Activated CD8-positive, alpha-beta memory T cell treated with anti-CD3 and anti-CD28 coated beads for 1 hour (primary cell): ENCODE measurements at places on chromosomes 1 and 21.

DNA sequence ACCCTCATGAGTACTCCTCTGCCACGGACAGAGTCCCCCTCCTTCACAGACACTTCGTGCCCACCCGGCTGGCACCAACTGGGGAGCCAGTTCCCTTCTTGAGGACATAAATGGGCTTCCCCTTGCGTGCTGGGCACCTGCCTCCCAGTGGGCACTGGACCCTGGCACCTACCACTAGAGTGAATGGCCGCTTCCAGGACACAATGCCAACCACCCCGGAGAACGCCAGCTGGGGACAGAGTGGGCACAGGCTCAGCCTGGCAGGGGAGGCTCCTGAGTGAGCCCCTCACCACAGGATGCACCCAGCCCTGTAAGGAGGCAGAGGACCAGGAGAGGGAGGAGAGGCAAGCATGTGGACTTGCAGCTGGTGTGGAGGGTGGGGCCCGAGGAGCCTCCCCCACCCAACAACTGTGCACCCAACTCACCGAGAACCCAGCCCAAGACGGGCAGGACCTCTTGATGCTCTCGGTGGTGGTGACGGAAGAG lies 1.0 kb downstream of the ENTREP3 start:
- no peak for DNase-seq

DNA sequence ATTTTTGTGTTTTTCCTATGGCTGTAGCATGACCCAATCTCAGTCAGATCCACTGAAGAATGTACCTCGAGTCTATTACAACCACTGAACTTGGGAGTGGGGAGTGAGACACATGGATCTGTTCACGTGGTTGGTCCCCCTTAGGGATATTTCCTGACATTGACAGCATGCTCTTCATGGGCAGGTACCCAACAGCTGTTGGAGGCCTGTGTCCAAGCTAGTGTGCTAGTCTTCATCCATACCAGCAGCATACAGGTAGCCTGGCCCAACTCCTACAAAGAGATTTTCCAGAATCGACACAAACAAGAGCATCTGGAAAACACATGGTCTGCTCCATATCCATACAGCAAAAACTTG lies 34.2 kb upstream of the HSD3B1 start:
- DNase-seq: no peak

DNA sequence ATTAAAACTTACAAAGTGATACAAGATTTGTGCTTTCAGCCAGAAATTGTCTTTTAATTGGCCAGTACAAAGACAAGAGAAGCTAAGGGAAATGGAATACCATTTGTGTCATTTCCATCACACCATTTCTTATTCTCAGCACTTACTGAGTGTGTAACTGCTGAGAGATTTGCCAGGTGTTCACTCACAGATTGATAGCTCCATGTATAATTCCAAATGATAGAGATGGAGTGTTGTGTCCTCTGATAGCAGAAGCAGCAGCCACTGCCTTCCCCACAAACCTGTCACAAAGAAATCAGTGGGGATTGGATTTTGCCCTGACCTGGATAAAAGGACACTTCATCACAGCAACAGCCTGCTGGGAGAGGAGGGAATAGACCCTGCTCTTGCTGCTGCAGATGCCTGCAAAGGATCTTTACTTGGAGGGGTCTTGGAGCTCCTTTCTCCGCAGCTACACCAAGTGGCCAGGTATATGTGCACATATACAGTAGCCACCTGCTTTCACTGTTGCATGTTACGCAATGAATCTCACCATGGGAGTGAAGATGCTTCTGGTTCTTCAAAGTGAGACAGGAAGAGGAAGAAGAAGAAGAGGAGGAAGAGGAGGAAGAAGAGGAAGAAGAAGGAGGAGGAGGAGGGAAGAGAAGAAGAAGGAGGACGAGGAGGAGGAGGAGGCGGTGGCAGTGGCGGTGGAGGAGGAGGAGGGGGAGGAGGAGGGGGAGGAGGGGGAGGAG lies 78.7 kb upstream of the KCNJ15 start:
- DNase-seq: no peak

DNA sequence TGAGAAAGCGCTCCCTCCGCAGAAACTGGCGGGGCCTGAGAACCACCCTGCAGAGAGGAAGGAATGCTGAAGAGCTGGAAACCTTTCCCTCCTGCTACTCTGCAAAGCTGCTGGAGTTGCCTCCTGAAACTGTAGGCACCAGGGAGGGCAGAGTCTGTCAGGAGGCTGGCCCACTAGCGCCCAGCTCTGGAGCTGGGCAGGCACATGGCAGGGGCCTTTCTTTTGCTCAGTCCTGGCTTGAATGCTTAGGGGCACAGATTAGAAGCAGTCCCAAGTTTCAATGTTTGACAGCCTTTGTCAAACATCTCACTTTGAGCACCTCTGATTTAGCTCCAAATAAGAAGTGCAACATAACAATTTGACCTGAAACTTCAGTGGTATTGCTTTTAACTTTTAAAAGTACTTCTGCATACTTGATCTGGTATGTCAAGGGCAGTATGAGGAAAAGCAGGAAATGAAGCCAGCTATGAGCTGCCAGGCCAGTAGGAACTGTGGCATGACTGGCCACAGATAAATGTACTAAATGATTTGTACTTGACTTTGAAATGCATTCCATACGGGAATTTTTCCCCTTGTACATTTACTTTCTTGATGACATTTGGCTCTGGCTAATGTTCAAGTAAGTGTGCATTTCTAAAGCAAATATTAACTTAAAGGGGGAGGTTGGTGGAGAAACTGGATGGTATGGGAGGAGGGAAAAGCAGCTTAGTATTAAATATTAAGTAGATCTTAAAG lies 7.2 kb downstream of the C1orf116 start:
- DNase-seq: no peak

DNA sequence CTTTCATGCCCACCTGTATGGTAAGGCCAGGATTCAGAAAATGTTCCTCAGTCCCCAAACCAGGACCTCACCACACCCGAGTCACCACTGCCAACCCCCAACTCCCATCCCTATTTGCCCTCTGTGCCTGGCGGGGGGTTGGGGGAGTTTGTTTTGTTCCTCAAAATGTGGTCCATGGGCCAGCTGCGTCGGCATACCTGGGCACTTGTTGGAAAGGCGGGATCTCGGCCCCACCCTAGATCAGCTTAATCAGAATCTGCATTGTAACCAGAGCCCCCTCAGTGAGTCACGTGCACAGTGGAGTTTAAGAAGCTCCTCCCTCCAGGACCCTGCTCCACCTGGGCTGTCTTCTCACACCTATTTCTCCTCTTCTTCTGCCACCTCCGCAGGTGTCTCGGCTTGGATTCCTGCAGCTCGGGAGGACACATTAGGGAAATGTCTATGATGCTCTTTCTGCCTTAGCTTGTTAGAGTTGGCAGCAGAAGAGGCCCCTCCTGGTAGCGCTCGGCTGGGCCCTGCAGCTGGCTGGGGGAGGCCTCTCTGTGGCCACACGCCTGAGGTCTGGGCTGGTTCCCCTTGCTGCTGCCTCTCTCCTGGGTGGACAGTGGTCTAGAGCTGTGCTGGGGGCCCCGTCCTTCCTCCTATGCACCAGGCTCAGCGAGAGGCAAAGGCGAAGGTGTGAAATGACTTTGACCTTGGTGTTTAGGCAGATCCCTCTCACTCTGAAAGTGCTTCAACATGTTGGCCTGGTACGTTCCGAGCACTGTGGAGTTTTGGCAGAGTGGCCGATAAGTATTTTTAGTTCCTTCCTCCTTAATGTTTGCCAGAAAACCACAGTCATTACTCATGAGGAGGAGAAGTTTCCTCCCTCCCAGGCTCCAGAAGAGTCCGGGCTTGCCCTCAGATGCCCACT lies 41.8 kb upstream of the CAMTA1 start:
- no peak for DNase-seq

DNA sequence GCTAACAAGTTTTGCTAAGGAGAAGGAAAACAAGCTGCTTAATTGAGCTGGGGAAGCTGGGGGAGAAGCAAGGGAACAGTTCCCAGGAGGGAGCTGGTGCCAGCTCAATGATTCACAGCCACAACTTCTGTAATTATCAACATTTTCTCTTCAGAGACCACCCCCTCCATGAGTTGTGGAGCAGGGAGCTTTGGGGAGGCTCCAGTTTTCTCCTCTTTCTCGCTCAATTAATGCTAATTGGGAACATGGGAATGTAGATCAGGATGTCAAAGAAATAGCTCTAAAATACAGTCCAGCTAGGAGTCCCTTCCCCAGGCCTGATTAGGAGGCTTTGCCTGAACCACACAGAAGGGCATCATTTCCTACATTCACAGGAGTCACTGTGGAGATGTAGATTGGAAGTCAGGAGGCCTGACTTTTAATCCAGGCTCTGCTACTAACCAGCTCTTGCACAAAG lies 12.1 kb upstream of the MNDA start:
- DNase-seq: no peak

GRCh38 chr1:20493309-20493708 lies 7.3 kb upstream of the CAMK2N1 start:
- no peak for DNase-seq

DNA sequence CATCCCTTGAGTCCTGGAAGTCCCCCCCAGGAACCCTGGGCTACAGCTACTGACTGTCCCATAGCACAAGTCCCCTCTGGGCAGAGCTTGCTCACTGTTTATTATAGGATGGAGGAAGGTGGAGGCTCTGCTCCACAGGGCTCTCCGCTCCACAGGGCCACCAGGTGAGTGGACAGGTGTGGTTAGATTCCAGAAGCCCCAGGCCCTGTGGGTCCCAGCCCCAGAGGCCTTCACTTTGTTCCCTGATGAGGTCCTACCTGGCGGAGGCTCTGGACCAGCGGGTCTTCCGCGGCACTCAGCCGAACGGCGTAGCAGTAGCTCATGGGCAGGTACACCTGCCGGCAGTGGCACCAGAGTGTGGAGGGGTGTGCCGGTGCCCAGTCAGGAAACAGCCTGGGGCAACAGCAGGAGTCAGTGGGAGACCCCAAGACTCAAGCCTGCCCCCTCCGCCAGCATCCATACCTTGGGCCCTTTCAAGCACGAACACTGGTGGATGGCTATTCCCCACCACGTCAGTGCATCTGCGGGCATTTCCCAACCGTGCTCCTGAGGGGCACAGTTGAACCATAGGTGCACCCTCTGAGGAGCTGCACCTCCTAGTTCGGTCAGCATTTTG lies 12.3 kb downstream of the LSS start:
- no peak for DNase-seq

GRCh38 chr1:912740-913301 lies 10.9 kb upstream of the SAMD11 start:
- no peak for DNase-seq

DNA sequence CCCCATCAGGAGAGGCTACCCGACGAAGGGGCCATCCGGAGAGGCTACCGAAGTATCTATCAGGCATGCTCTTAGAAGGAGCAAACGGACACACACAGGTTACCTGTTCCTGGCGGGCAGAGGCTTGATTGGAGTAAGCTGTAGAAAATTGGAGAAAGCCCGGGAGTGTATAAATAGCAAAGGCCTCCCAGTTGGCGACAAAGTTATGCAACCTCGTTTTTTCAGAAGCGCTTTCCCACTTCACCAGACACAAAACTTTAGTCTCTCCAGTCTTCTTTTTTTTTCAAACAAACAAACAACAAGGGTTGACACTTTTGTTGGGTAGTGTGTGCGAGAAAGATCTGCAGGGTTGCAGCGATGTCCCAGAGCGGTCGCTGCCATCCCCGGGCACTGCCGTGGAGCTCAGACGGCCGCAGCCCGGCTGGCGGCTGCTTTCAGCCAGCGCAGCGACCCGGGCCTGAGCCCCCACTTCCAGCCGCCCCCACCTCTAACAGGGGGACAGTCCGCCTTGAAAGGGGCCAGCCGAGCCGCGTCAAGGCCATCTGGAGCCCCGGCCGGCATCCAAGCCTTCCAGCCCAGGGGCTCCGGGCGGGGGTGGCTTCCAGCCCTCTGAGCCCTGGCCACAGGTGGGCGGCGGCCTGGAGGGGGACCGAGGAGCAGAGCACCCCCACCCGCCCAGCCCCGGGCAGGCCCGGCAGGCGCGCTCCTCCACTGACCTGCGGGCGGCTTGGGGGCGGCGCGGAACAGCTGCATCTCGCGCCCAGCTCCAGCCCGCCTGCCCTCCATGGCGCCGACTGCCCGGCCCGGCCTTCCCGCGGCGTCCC lies 616 bp downstream of the MCOLN3 start:
- DNase-seq: no peak

DNA sequence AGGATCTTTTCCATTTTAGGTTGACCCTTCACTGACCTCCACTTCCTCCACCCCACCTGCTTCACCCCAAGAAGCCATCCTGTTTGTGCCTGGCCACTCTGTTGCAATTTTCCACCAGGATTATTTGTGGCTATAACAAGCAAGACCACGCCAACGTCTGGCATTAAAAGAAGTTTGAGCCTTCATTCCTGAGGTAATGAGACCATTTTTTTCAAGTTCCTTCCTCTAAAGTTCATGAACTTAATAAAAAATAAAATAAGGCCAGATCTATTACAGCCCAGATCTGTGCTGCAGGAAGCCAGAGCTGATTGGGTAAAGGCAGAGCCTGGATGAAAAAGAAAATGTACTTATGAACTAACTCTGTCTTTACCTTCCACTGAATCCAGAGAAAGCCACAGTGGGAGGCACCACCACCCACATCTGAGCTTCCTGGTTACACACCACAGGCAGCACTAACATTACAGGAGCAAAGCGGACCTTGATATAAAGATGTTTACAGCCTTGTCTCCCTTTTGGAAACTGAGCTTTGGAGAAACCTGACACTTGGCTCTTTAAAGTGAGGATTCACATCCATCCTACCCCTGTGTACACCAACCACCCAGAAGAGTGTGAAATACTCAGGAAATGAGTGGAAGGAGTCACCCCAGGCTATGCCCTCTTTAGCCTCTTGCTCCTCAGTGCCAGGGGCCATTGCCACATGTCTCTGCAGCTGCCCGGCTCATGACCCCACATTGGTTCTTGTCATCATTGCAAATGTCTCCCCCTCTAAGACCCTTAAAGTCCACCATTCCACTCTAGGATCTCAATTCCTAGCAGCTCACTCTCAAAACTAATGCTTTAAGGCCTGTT lies 293.6 kb downstream of the PLPP3 start:
- no peak for DNase-seq

- DNase-seq: no peak
Observed at GRCh38 chr1:8359617-8360481, 41.9 kb downstream of the SLC45A1 start.

DNA sequence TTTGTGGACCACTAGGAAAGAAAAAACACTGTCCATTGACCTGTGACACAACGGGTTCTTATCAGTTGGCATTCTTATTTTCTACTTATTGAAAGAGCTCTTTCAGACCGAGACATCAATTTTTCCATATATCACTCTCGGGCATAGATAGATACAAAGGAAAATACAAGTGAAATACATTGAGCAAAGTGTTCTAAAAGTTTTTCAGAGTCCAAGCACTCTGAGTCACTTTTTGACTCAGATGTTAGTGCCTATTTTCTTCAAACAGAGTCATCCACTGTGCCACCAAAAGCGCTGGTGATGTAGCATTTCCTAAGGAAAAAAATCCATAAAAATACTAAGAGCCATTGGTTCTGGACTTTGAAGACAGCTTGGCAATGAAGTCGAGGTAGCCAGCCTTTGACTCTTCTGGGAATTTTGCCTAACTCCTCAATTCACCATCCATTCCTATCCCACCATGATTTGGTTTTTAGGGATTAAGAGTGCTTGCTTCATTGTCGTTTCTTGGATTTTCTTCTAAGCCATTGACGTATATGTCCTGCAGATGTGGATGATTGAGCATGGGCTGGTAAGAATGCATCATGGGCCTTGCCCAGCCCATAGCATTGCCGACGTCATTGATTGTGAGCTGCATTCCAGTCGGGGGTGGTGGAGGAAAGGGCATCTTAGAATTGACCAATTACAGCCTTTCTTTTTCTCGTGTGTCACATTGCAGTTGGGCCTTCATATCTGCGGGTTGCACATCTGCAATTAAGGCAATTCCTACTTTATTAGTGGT lies 10.6 kb downstream of the GALNT2 start:
- no peak for DNase-seq
